Motor neuron (in vitro differentiated cells): ENCODE measurements at places on chromosomes 13 and 19.

DNA sequence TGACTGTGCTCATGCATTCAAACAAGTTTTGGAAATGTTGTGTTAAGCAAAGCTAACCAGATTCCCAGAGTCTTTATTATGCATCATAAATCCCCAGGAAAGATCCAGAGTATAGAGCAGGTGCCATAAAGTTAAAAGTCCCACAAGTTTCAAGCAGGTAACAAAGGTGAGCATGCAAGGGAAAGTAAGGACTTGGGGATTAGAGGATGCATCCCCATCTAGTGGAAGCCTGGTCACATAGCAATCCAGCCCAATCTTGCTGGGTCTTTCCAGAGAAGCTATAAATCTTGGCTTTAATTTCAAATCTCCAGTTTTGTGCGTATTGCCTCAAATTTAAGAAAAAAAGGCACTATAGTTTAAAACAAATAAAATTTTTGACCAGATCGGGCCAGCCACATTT is 72.7 kb downstream of the ZNF254 start:
- ATAC-seq, result no peak

- peak; percentile 86 for ATAC-seq
Observed at GRCh38 chr19:12985049-12985776, 10.1 kb upstream of the NFIX start.

- ATAC-seq, result peak; percentile 24
Observed at GRCh38 chr19:15237759-15238638, 5.8 kb upstream of the EPHX3 start.

GRCh38 chr19:14378890-14379289 is 2.4 kb upstream of the ADGRE5 start:
- no peak for ATAC-seq

DNA sequence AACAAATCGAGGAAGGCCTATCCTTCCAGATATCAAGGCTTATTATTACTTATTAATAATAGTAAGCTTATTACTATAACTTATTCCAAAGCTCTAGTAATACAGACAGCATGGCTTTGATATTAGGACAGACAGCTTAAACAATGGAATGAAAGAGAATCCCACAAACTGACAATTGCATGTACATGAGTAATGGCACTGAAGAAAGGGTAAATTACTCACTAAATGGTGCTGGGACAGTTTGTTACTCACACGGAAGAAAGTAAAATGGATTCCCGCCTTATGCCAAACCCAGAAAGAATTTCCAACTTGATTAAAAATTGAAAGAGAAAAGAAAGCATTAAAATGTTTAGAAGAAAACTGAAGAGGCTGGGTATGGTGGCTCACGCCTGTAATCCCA is 60.3 kb downstream of the MIPEP start:
- peak; percentile 21 for ATAC-seq

- no peak for ATAC-seq
Observed at GRCh38 chr19:37975596-37976515, 68.8 kb downstream of the SIPA1L3 start.

- peak; percentile 40 for ATAC-seq
Observed at GRCh38 chr19:9586764-9587163, 2.5 kb upstream of the ZNF121 start.

GRCh38 chr13:110150384-110151101 is 156.4 kb downstream of the COL4A1 start:
- no peak for ATAC-seq

DNA sequence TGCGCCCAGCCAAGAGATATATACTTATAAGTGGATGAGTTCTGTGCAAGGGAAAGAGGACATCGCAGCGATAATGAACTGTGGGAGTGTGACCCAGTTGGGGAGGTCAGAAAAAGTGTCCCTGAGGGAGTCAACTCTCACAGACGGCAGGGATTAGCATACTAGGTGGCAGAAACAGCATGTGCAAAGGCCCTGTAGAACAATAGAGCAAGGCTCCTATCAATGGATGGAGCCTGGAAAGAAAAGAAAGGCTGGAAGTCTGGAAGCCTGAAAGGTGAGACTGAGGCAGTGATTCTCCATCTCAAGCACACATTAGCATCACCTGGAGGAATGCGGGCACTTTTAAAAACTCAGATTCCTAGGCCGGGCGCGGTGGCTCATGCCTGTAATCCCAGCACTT is 21.4 kb upstream of the TNFSF14 start:
- ATAC-seq, result no peak

DNA sequence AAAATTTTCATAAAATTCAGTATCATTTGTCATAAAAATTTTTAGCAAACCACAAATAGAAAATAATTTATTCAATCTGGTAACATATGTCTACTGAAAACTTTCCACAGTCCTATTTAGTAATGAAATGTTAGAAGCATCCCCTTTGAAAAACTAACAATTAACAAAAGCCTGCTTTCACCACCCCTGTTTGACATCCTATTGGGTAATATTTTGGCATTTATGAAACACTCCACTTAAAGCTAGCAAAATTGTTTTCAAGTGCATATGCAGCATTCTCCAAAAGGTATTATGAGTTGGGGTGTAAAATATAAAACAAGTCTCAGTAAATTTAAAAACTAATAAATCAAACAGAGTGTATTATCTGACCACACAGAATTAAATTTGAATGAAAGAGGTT is 189.4 kb downstream of the NBEA start:
- no peak for ATAC-seq

- no peak for ATAC-seq
Observed at GRCh38 chr19:43667876-43668405, 2.0 kb downstream of the PLAUR start.

DNA sequence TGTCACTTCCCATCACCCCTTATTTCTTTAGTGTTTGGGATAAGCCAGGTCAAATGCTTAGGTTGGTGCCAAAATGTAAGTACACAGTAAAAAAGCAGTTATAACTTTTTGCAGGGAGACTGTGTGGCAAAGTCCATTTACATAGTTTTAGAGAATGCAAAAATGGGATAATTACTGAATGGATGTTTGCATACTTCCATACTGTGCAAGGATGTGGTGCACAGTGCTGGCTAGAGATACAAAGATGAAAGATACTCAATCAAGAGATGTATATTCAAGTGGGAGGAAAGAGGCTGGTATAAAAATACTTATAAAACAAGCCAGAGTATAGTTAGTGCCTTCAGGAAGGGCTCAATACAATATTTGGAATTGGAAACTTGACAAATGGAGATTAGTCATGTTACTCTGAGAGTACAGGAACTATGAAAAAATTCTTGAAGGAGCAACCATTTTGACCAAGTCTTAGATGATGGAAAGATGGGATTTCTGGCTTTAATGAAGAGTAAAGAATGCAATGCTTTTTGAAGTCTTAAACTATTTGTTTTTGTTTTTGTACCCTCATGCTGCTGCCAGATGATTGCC is 8.0 kb downstream of the PDS5B start:
- ATAC-seq, result peak; percentile 70

DNA sequence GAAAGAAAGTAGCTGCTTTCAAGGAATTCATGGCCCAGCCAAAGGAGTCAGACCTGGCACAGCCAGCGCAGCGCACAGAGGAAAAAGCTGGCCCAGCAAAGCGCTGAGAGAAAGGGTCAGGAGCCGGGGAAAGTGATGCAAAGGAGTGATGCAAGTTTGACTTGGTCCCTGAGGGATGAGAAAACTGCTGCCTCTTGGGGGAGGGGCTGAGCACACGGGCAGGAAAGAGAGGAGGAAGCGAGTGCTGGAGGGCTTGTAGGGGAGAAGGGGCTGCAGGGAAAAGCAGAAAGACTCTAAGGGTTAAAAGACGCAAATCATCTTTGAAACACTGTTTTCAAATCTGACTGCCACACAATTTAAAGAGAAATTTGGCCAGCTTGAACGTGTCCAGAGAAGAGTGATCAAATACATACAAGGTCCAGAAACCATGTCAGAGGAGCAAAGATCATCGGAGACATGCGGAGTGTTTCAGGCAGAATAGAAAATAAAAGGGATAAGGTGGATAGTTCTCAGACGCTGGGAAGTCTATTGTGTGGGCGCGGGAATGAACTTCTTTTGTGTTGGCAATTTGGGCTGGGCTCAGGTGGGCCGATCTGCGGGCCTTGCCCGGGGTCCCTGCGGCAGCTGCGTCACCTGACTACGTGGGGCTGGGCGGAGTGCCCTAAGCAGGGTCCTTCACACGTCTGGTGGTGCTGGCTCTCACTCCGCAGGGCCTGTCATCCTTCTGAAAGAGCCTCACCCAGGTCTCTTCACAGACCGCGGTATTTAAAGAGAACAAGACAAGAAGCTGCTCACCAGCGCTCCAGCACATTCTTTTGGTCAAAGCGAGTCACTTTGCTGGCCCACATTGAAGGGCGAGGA is 18.1 kb downstream of the N4BP2L1 start:
- ATAC-seq, result peak; percentile 95
